ENCODE measurements at places on chromosomes 3 and 15.

- no peak for DNase-seq
These were observed 49.0 kb downstream of the DZIP1L start for GRCh38 chr3:138066383-138066782.

GRCh38 chr3:126197854-126198584 is 17.6 kb upstream of the ALDH1L1 start:
- peak; percentile 27 for DNase-seq

- DNase-seq, result peak; percentile 67
These were observed 195.0 kb downstream of the ZNF621 start for GRCh38 chr3:40719660-40720287.

- peak; percentile 54 for DNase-seq
These were observed 11.0 kb upstream of the PDCD6IP start for GRCh38 chr3:33787328-33788009.

DNA sequence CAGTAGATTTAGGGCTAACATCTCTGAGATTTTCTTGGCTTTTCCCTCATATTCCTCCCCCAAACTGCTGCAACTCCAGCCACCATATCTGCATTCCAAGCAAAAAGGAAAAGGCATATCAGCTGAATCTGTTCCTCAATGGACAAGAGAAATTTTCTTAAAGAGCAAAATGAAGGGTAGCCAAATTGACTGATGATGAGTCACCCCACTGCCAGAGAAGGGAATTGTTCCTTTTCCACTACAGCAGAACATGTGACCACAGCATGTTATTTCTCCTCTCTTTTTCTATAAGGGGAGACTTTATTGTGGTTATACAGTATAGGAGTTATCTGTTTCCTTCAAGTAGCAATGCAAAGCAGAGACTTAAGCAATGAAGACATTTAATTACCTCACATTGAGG is 172.5 kb downstream of the MTHFS start:
- DNase-seq, result no peak

- DNase-seq, result no peak
These were observed 156.6 kb downstream of the FHIT start for GRCh38 chr3:61094608-61095007.

GRCh38 chr3:33130144-33130543 is 16.3 kb downstream of the CRTAP start:
- no peak for DNase-seq
